Progenitor cell of endocrine pancreas (in vitro differentiated cells): ENCODE measurements at places on chromosomes 2 and 18. TPM values are rescaled to one million over a fixed set of nuclear protein-coding genes. Genes with fewer than 3 reads are reported as not detected.
A peak's percentile ranks its signal among the peaks of the same experiment; 100 is the strongest.

Gene SPATA3
- not detected in 2 replicates for total RNA-seq

Gene MYO3B
- total RNA-seq: 0.22 TPM in 1 of 2 replicates, not detected in the other

Gene GNAL
- total RNA-seq: 10.0 and 10.5 TPM in 2 replicates

DNA sequence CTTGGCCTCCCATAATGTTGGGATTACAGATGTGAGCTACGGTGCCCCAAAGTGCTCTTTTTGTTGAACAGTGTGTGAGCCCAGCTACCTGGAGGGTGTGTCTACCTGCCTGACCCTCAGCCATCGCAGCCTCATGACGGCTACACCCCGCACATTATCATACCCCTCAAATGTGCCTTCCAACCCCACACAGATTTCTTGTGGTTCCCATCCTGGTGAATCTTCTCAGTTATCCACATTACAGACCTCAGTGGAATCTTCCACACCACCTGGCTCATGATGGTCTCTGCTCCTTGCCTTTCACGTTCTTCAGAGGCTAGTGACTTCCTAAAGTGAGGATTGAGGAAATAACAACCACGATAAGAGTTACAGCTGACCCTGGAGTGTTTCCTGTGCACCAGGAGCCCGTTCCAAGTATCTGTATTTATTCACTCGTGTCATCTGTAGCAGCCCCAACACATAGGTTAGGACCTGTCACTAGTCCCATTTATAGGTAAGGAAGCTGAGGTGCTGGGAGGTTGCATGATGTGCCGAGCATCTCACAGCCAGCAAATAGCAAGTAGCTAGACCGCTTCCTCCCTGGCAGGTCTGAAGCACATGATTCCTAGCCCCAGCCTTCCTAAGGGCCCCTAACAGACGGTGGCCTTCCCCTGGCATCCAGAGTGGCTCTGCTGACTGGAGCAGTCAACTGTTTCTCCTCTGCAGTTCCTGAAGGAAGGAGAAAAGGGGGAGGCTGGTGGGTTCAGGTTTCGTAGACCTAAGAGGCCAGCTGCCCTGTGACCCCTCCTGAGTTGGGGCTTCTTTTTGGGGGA lies 47.3 kb downstream of the TCF7L1 start:
- H3K36me3 ChIP-seq: peaks cover 2% of the 10 kb centered on the region
- H3K4me1 ChIP-seq: peaks cover 46% of the 10 kb centered on the region
- no peaks in the 10 kb centered on the region for H3K27me3 ChIP-seq
- H3K27ac ChIP-seq: peak overlapping the region; percentile 5
- no peak overlapping the region for H3K4me3 ChIP-seq

DNA sequence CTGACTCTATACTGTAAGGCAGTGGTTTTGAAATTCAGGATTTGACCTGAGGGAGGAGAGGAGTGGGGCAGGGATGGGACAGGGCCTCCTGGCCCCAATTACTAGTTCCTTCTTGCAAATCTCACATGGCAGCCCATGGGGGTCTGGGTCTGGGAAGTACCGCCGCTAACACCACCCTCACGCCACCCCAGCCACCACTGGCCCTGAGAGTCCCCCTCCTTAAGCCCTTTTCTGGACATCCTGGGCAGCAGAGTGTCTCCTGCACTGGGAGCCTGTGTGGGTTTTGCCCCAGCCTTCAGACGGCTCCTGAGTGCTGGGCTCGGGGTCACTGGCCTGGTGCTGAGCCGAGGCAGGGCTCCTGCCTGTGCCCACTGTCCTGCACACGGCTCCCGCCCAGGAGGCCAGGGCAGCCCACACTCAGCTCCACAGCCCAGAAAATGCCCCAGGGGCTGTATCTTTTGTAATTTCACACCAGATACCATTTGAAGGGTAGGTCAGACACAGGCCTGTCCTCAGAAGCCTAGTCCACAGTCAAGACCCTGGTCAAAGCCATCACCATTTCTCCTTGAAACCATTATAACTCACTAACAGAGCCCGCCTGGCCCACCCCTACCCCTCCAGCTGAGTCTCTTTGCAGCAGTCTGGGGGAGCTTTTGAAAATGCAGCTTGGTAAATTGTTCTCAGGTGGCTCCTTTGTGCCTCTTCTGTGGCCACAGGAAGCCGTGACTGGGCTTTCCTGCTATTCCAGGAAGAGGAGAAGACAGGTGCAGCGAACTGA lies 55.1 kb downstream of the CYP27C1 start:
- peaks cover 43% of the 10 kb centered on the region for H3K4me1 ChIP-seq
- no peak for DNase-seq
- H3K27ac ChIP-seq: no peak overlapping the region
- no peaks in the 10 kb centered on the region for H3K36me3 ChIP-seq
- H3K4me3 ChIP-seq: no peak overlapping the region

GRCh38 chr2:167732326-167732725 lies 515.1 kb downstream of the STK39 start:
- H3K36me3 ChIP-seq: no peaks in the 10 kb centered on the region
- peaks cover 25% of the 10 kb centered on the region for H3K4me1 ChIP-seq
- H3K27ac ChIP-seq: no peak overlapping the region
- H3K4me3 ChIP-seq: no peak overlapping the region

- H3K27ac ChIP-seq: peak overlapping the region; percentile 35
- no peaks in the 10 kb centered on the region for H3K36me3 ChIP-seq
- H3K27me3 ChIP-seq: peaks cover 45% of the 10 kb centered on the region
Observed at GRCh38 chr2:176554101-176555048, 285.1 kb downstream of the MTX2 start.

- no peaks in the 10 kb centered on the region for H3K36me3 ChIP-seq
- DNase-seq: no peak
- peaks cover 2% of the 10 kb centered on the region for H3K27me3 ChIP-seq
- H3K27ac ChIP-seq: no peak overlapping the region
Observed at GRCh38 chr2:47214990-47215389, 59.9 kb upstream of the STPG4 start.

DNA sequence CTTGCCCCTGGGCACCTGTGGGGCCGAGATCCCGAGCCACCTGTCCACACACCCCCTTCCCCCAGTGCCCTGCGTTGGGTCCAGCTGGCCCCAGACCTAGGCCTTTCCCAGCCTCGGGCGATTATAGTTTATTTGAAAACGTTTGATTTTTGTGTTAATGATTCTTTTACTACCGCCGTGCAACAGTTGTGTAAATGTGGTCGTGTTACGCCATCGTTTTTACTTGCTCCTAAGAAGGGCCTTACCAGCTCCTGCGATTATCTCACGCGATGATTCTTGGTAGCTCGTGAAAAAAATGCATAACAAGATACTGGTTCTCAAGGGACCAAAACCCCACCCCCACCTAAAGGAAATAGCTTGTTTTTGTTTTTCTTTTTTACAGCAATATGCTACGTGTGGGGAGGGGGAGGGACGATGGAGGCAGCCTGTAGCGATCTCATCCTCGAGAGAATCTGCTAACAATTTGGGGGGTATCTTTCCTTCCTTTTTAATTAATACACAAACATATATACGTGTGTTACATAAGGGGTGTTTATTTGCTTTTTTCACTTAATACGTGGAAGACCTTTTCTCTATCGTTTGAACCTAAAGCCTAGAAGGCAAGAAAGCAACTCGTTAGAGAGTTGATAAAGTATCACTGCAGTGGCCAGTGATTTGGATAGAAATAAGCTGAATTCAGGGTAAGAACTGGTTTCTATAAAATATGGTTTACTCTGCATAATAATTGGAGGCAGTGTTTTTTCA lies 1.0 kb downstream of the ZDBF2 start:
- peaks cover 5% of the 10 kb centered on the region for H3K27me3 ChIP-seq
- peak overlapping the region; percentile 93 for H3K27ac ChIP-seq
- no peak for DNase-seq
- peaks cover 26% of the 10 kb centered on the region for H3K4me1 ChIP-seq
- H3K36me3 ChIP-seq: no peaks in the 10 kb centered on the region
- H3K4me3 ChIP-seq: peak overlapping the region; percentile 83

- H3K36me3 ChIP-seq: no peaks in the 10 kb centered on the region
- peaks cover 68% of the 10 kb centered on the region for H3K4me1 ChIP-seq
- H3K4me3 ChIP-seq: peak overlapping the region; percentile 79
- DNase-seq: peak; percentile 36
- H3K27ac ChIP-seq: peak overlapping the region; percentile 99
Observed at GRCh38 chr2:64644458-64645382, 9.0 kb downstream of the SERTAD2 start.

DNA sequence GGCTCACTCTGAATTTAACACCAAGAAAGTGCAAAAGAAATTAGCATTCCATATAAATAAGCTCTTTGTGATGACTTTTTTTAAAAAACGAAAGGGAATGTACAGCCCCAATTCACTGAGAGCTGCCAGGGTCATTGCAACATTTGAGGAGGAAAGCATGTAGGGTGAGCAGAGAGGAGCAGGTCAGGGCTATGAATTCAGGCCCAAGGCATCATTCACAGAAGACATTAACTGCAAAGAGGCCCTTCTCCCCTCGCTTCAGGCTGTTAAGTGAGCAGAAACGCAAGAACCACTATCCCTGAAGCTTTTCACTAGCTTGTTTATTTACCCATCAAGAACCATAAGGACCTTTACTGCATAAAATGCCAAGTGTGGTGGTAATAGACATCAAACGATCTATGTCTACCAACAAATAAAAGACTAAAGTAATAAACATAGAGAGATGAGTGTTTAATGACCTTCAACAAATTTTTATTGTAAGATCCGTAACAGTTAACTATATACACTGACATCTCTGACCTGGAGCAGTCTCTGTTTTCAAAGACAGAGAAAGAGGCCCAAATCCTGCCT lies 333.1 kb upstream of the HNRNPA3 start:
- no peak for DNase-seq
- H3K27ac ChIP-seq: no peak overlapping the region
- no peaks in the 10 kb centered on the region for H3K36me3 ChIP-seq
- H3K4me1 ChIP-seq: no peaks in the 10 kb centered on the region

DNA sequence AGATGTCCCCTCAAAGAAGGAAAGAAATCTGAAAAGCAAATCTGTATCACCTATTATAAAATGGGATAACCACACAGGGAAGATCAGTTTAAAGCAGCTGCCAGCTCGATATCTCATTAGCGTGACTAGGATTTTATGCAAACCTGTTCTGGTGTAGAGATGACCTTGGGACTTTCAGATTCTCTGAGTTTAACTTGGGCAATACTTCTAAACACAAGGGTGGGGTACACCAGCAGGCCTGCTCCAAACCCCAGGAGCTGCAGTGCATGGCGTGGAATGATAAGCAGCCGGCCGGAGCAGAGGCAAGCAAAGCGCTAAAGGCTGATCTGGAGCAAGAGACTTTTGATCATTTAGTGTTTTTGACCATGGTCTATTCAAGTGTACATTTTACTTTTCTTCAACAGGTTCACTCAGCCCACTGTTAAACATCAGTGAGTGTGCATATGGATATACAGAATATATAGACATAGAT lies 4.7 kb downstream of the SERTAD2 start:
- H3K36me3 ChIP-seq: no peaks in the 10 kb centered on the region
- no peaks in the 10 kb centered on the region for H3K27me3 ChIP-seq
- peaks cover 70% of the 10 kb centered on the region for H3K4me1 ChIP-seq
- H3K4me3 ChIP-seq: peak overlapping the region; percentile 38
- no peak for DNase-seq

DNA sequence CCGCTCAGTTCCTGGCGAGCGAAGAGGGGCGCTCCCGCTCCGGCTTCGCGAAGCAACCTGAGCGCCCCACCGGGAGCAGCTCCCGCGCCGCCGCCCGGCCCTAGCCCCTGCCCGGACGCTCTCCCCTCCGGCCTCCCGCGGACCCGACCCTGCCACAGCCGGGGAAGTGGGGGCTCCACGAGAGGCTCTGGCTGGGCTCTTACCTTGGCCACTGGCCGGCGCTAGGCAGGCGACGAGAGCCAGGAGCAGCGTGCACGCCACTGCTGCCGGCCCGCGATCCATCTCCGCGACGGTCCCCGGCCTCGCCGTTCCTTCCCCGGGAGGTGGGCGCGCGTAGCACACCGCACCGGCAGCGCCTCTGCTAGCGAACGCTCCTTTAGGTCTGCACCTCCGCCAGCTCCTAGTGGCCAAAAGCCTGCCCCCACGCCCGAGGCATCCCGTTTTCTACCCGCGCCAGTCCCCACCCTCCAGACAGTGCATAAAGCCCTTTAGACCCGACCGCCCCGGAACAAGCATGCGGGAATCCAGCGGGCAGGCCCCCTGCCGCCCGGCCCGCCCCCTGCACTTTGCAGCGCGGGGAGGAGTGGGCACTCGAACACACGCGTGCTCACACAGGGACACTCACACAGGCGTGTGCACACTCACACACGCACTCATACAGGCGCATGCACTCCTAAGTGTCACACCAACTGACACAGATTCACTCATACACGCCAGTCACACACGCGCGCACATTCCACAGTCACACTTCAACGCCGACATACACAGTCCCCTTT lies at the start of gene LRP2:
TSS of gene LRP2 (minus strand) at position 417 of the 776 bp plus-strand sequence. CDS start at position 282, 135 bp downstream.
- H3K4me1 ChIP-seq: peaks cover 27% of the 10 kb centered on the region
- H3K27ac ChIP-seq: peak within 1 kb of the TSS; percentile 93
- peak; percentile 48 for DNase-seq
- peak within 1 kb of the TSS; percentile 91 for H3K4me3 ChIP-seq
- H3K27me3 ChIP-seq: peaks cover 26% of the 10 kb centered on the region

DNA sequence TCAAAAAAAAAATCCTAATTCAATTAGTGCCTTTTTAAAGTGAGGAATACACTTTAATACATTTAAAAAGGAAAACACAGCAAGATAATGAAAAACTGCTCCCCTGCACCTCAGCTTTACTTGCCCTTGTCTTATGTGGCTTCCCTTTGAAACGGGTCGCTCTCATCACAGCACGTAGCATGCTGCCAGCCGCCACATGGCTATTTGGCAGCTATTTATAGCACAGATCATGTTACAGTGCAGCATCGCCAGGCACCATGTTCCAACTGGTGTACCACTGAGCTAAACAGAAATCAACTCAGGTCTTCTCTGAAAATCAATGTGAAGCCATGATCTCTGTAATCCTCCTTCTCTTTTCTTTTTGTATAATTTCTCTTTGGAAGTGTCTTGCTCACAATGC lies 65.1 kb downstream of the TMEM182 start:
- H3K4me1 ChIP-seq: peaks cover 4% of the 10 kb centered on the region
- no peak overlapping the region for H3K4me3 ChIP-seq
- no peaks in the 10 kb centered on the region for H3K36me3 ChIP-seq
- no peak for DNase-seq

DNA sequence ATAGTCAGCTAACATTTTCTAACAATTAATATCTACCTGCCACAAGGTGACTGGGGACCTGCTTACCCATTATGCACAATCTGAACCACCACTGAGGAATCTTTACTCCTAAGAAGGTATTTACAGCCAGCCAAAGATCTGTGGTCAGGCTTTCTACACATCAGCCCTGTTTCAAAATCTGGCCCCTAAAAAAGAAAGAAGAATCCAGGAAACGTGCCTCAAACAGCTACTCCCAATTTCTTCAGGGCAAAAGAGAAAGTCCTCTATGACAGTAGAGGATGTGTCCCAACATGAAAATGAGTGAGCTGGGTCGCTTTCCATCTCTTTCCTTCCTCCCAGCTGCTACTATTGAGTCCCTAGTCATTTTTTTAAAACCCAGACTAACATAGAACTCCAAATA lies 79.5 kb downstream of the EPB41L3 start:
- no peak overlapping the region for H3K27ac ChIP-seq
- H3K4me3 ChIP-seq: no peak overlapping the region
- H3K4me1 ChIP-seq: peaks cover 6% of the 10 kb centered on the region
- H3K27me3 ChIP-seq: no peaks in the 10 kb centered on the region

DNA sequence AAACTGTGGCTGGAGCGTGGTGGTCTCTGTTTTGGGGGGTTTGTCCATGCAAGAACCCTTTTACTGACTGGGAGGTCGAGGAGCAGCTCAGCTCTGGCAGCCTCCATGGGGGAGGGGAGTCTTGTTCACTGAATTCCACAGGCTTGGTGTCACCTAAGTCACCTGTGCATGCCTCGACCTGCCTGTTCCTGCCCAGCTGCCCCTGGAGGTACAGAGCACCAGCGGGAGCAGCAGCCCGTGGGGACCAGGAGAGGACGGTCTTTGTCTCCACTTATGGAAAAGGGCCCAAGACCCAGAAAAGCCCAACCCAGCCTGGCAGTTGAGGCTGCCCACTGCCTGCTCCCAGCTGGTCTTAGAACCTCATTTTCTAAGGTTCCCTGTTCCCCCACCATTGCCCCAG lies 168.7 kb upstream of the AGAP1 start:
- no peaks in the 10 kb centered on the region for H3K36me3 ChIP-seq
- DNase-seq: no peak
- no peak overlapping the region for H3K27ac ChIP-seq
